ENCODE measurements at places on chromosomes 6 and 20.

DNA sequence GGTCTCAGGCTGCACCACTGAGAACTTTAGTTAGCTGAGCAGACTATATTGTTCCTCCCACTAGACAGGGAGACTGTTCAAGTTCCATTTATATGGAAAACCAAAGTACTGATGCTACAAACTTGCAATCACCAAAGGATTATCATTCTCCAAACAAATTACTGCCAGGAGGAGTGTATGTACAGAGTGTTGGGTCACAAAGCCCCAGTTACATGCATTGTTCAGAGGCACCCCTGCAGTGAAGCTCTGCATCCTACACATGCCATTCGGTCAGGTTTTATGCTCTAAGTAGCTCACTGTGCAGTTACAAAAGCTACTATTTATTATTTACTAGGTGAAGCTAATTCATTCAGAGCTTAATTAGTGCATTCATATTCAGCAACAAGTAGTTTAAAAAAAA, 75.8 kb downstream of the SMLR1 start:
- no peak for DNase-seq

DNA sequence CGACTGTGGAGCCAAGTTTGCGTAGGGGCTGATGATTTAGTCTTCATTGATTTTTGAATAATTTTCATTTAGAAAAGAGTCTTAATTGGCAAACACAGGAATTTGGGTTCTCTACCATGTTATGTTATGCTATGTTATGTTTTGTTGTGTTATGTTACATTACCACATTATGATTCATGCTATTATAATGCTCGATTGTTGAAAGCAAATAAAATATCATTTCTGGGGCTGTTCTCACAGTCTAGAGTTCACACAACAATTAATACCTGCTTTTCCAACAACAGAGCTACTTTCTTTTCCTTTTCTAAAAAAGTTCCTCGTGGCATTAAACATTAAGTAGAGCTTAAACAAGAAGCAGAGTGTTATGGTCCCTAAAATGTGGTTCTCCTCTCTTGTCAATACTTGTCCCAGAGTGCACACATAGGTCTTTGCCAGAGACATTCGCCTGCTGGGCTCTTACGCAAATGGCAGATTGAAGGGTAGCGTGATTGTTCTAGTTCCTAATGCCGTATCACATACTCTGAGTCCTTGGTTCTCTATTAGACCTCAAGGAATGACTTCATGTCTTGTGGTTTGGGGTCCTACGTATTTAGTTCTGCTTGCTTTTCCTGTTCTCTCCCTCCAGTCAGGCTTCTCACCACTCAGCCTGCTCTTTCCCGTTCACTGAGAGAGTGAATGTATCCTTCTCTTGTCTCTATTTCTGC, 370.3 kb downstream of the CD109 start:
- DNase-seq: no peak

DNA sequence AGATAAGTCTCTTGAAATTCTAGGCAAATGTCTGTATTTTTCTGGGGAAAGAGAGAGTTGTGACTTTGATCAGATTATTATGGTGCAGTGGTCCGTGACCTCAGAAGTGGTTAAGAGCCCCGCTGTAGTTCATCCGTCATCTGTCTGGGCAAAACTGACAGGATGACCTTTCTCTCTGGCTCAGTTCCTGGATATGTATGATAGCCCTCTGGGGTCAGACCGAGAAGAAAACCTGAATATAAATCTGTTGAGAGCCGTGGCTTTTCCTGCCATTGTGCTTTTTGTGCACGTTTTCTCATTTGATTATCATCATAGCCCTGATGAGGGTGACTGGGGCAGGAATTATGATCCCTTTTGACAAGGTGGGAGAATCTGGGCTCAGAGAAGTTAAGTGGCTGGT, 26.5 kb downstream of the GHRH start:
- no peak for DNase-seq

DNA sequence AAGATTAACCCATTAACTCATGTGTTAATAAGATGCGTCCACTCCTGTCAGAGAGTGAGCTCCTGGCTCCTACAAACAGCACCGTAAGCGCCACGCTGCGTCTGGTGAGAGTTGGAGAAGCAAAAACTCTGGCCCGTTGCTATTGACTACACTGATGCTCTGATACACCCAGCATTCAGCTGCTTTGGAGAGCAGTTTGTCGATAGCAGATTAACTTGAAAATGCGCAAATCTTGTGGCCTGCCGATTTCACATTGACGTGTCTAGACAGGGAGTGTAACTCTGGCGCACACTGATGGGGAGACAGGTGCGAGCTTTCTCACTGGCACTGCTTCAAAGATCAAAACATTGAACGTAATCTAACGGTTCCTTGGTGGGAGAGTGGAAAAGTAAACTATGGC, 151.7 kb upstream of the RPS6KA2 start:
- DNase-seq: no peak

DNA sequence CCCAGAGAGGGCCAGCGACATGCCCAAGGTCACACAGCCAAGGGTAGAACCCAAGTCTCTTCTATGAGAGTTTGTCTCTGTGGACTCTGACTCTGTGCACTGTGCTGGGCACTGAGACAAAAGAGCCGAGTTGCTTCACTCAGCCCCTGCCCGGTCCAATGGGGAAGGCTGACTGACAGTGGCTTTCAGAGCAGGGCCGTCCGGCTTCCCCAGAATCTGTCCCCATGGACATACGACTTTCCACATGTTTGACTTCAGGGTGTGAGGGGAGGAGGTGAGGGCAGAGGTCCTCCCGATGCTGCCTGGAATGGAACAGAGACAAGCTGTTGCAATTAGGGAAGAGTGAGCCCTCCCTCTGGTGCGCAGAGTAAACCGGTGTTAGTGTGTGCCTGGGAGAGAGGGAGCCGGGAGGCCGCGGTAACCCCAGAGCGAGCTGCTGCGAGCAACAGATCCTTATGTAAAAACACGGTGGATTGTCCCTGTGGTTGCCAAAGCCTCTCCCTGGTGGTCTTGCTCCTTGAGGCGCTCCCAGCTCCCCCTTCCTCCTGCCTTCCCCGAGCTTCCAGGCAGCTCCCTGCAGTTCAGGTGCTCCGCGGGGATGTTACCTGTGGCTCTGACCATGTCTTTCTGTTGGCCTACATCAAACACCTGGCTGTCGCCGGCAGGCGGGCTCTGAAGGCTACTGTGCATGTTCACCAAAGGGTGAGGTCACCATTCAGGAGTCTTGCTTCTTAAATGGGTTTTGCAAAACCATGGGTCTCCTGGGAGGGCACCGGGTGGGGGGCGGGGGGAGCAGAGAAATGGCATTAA, 672 bp downstream of the SIRPA start:
- DNase-seq: no peak

GRCh38 chr6:36867471-36868224, 7.0 kb downstream of the PPIL1 start:
- DNase-seq: no peak

GRCh38 chr6:8814440-8815000, 379.2 kb upstream of the SLC35B3 start:
- no peak for DNase-seq

GRCh38 chr20:47656318-47656717, 129.0 kb downstream of the SULF2 start:
- no peak for DNase-seq

GRCh38 chr6:100479179-100480035, 14.7 kb upstream of the SIM1 start:
- peak; percentile 27 for DNase-seq

- no peak for DNase-seq
Measured at GRCh38 chr6:40386200-40386599, 201.0 kb downstream of the LRFN2 start.

- no peak for DNase-seq
Measured at GRCh38 chr6:1770435-1770843, 160.7 kb downstream of the FOXC1 start.

- DNase-seq: no peak
Measured at GRCh38 chr6:170420283-170420682, 113.7 kb downstream of the FAM120B start.

DNA sequence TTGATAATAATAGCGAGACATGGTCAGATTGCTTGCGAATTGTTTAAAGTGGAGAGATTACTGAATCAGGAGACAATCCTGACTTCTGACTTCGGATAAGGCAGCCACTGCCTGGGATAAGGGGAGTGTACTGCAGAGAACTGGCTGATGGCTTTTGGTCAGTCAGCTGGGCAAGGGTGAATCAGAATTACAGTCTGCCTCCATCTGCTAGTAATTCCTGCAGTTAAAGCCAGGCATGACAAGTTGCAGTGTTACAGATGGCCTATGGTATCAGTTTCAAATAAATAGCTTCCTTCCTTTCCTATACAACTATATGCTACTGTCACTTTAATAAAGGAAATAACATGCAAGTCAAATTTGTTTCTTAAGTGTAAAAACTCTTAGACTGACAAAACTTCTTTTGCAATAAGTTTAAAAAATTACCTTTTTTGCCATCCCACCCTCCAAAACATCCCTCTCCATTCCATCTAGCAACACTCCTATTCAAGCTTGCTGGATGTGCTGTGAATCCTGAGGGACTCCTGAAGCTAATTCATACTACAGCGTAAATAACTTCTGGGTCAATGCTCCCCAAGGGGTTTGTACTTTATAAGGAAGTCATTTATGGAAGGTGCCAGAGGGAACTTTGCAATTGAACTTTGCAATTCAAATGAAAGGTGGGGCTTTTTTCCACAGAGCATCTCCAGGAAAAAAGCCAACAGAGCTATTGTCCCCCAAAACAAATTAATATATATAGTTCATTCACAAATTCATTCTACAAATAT, 245.2 kb downstream of the ADGRB3 start:
- DNase-seq: no peak

GRCh38 chr6:31717499-31718222, 2.5 kb downstream of the LY6G6D start:
- no peak for DNase-seq

- DNase-seq: no peak
Measured at GRCh38 chr20:50728486-50728980, 2.8 kb upstream of the PARD6B start.

DNA sequence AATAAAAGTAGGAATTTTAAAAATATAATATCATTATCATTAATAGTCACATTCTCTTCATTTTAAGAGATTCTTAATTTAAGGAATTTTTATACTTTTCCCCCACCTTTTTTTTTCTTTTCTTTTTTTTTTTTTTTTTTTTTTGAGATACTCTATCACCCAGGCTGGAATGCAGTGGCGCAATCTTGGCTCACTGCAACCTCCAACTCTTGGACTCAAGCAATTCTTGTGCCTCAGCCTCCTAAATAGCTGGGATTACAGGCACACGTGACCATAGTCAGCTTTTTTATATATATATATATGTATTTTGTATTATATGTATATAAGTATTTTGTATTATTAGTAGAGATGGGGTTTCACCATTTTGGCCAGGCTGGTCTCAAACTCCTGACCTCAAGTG, 457.7 kb downstream of the CDKAL1 start:
- DNase-seq: no peak

- no peak for DNase-seq
Measured at GRCh38 chr6:11869672-11870340, 91.2 kb upstream of the ADTRP start.

DNA sequence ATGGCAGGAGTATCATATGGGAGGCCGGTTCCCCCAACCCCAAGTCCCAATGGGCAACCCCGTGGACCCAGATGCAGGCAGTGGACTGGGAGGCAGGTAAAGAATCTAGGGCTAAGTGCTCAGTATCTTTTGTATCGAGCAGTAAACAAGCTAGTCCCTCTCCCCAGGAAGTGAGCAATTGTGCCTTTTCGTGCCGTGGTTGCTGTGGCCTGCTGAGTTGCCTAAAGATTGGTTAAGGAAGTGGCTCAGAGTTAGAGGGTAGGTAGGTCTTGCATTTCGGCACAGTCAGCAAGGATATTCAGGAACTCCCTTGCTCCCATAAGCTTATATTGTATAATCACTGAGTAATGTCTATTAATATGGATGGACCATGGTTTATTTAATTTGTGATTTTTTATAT, 1.3 kb upstream of the DNAH8 start:
- no peak for DNase-seq

DNA sequence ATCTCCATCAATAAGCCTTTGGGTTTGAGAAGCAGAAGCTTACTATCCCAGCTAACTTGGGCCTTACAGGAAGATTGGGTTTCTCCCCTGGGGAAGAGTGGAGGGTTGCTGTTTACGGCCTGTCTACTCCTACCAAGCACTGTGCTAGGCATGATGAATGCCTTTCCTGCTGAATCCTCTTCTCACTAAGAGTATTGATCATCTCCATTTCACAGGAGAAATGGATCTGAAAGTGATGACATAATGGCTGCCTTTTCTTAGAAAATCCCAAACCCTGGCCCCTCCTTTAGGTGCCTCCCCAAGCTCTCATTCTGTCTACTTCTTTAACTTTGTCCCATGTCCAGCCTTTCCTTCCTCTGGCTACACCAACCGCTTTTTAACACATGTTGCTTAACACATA, 66.1 kb downstream of the TSHZ2 start:
- no peak for DNase-seq

- DNase-seq: no peak
Measured at GRCh38 chr6:119278625-119279024, 70.9 kb downstream of the MAN1A1 start.

GRCh38 chr6:134171517-134171916, 119.1 kb upstream of the SLC2A12 start:
- DNase-seq: no peak

GRCh38 chr6:133415262-133415661, 174.1 kb downstream of the EYA4 start:
- DNase-seq: no peak

DNA sequence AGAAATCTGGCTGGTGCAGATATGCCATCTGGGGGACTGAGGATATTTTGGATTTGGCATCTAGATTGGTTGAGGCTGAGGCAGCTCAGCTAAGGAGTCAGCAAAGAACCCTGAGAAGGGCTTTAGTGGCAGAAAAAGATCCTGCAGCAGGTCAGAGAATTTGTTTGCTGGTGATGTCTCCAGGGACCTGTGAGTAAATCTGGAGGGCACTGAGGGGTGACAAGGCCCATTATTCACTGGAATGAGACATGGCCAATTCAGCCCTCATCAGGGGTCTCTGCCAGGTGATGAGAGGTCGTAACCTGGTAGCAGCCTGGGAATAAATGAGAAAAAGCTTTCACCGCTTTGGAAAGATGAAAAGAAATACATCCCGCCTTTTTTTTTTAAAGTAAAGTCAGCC, 118.3 kb upstream of the FBXL4 start:
- no peak for DNase-seq

DNA sequence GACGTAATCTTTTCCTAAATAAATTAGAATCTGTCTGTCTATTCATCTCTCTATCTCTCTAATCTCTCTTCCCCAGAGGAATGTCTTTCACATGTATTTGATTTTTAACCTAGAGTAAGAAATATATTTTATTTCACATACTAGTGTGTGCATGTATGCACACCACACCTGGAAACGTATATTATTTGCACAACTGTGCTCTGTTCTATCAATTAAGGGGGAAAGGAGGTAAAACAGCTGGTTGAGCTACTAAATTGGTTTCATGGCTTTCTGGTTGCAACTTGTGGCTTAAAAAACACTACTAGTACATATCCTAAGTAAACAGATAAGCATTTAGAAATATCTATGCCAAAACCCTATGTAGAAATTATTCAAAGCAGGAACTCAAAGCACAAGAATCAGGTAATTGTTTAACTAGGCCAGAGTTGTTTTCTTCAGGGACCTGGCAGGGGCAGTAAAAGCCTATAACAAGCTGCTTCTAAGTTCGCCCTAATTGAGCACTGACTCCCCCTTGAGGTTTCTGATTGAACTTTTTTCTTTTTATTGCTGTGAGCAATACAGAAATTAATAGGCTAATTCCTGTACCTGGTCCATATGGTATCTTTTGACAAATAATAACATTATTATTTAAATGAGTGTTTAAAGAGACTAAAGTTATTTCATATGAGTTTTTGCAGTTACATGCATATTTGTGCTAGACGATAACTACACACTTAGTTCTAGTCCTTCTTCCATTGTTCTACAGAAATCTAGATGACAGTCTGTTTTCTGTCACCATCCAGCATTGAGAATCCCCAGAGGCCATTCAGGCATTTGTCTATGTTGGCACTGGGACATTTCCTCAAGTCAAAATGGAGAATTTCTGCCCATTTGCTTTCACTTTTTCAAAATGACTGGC, 88.6 kb downstream of the MCHR2 start:
- DNase-seq: peak; percentile 12

Data from GM12864 (cell line).